ENCODE measurements at places on chromosomes 12 and 14. TPM values are rescaled to one million over a fixed set of nuclear protein-coding genes. Genes with fewer than 3 reads are reported as not detected.

DNA sequence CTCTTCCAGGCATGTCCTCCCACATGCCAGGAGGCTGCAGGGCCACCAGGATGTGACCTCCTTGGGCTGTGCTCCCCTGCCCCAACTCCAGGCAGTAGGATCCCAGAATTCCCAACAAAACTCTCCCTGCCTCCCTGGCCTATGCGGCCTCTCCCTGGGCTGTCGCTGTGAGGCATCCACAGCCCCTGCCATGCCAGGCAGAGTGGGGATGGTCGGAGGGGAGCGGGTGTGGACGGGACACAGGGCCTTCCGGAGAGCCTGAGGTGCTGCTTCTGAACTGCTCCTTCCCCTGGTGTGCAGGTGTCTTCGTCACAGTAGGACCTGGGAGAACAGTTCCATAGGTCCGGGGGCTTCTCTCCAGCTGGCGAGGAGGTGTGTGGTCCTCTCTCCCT is 18.3 kb downstream of the GPR132 start:
- DNase-seq: no peak

ANKRD9 gene
- 29.8 TPM for total RNA-seq

- DNase-seq: no peak
Observed at GRCh38 chr14:99357916-99358390, 86.0 kb upstream of the BCL11B start.

DNA sequence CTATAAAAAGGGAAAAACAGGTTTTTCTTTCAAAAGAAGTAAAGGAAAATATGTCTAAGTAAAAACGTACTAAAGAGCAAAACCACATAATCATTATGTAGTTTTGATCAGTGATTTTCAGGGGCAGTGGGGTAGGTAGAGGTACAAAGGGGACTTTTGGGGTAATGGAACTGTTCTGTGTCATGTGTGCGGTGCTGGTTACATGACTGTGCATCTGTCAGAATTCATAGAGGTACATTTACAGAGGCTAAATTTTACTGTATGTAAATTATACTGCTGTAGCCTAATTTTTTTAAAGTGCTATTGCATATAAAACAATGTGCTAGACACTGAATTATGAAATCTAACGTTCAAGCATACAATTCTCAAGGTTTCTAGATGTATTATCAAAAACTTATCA is 2.0 kb downstream of the ESR2 start:
- no peak for DNase-seq

- DNase-seq: peak; percentile 29
Observed at GRCh38 chr14:30484976-30485375, 74.0 kb upstream of the G2E3 start.

- no peak for DNase-seq
Observed at GRCh38 chr14:94088516-94088915, 7.4 kb downstream of the IFI27L1 start.

DNA sequence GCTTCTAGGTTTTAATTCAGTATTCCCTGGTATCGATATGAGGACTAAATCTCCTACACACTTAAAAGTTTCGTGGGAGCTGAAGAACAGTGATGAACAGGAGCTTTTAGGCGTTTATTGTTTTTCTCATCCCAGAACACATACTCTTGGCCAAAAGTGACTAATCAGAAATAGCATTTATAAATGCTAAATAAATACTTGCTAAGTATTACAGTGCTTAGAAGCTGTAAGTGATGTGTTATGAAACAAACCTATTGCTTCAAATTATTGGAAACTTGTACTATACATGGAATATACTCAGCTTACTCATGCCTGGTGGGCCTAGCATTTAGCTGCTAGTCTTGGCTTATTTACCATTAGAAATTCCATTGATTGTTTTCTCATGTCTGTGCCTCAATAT is 24.9 kb downstream of the FRS2 start:
- no peak for DNase-seq

- no peak for DNase-seq
Observed at GRCh38 chr14:84975241-84975902, 554.6 kb upstream of the FLRT2 start.

DNA sequence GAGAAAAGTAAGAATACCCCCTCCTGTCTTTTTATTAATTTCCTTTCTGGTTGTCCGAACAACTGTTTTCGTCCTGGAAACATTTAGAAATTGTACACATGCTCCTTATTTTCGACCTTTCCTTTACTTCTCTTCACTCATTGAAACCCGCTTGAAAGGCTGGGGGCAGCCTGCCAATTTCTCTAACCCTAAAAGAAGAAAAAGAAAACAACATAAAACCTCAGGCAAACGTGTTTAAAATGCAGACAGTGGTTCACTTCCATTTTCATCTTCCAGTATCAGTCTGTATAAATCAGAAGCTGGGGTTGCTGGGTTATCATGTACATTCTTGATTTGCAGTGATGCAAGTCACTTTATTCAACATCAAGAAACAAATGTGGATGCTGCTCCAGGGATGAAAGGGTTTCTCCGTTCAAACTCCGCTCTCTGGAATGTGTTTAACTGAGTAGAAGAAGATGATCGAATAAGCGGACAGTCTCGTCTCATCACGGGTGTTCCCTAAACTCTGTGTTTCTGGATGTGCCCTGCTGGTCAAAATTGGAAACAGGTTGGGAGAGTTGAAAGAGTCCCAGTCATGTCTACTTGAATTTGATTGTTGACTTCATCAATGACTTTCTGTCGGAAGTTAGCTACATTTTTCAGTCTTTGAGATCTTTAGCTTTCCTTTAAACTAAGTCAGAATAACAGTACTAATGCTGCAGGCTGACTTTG is 1042.2 kb downstream of the BCL11B start:
- no peak for DNase-seq

DNA sequence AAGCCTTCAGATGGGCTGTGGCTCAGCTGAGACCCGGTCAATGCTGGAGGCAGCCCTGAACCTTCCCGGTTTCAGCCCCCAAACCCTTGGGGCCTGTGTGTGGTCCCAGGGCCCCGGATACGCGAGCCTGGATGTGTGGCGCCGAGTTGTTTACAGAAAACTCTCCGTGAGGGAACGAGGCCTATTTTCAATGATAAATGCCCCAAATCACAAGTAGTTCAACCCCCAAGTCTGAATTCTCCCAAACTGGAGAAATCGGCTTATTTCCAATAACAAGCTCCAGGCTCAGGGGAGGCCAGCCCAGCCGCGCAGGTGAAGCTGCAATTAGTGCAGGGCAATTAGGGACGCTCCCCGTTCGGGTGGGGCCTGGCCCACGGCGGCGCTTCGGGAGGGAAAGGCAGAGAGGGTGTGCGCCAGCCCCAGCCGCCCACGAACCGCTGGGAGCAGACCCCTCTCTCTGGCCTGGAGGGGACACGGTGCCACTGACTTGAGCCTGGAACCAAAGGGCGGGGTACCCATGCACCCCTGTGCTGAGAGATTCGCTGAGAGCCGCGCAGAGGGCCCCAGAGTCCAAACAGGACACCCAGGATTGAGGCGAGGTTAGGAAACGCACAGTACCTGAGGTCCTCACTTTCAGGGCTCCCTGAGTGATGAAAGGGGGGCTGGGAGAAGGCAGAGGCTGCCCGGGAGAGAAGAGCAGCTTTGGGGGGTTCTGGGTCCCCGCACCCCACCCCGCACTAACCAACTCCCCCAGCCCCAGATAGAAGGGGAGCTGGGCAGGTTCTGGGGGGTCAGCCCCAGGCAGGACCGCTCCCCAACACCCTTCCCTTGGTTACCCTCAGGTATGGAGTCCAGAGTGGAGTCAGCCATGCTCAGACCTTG is 14.2 kb upstream of the ANKRD9 start:
- no peak for DNase-seq

DNA sequence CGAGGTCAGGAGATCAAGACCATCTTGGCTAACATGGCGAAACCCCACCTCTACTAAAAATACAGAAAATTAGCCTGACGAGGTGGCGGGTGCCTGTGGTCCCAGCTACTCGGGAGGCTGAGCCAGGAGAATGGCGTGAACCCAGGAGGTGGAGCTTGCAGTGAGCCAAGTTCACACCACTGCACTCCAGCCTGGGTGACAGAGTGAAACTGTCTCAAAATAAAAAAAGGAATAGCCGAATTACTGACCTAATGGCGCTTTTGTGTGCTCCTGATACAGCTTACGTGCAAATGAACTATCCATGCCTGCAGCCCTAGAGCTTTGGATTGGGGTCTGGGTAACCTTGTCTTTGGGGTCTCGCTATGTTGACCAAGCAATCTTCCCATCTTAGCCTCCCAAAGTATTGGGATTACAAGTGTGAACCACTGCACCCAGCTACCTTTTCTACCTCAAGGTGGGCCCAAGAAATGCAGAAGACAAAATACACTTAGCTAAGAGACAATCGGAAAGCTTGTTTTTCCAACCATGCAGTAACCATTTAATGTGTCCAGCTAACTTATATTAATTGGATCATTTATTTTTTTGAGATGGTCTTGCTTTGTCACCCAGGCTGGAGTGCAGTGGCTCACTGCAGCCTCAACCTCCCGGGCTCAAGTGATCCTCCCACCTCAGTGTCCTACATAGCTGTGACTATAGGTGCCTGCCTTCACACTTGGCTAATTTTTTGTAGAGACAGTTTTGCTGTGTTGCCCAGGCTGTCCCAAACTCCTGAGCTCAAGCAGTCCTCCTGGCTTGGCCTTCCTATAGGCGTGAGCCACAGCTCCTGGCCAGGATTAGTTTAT is 5.5 kb downstream of the PABPN1 start:
- no peak for DNase-seq

DNA sequence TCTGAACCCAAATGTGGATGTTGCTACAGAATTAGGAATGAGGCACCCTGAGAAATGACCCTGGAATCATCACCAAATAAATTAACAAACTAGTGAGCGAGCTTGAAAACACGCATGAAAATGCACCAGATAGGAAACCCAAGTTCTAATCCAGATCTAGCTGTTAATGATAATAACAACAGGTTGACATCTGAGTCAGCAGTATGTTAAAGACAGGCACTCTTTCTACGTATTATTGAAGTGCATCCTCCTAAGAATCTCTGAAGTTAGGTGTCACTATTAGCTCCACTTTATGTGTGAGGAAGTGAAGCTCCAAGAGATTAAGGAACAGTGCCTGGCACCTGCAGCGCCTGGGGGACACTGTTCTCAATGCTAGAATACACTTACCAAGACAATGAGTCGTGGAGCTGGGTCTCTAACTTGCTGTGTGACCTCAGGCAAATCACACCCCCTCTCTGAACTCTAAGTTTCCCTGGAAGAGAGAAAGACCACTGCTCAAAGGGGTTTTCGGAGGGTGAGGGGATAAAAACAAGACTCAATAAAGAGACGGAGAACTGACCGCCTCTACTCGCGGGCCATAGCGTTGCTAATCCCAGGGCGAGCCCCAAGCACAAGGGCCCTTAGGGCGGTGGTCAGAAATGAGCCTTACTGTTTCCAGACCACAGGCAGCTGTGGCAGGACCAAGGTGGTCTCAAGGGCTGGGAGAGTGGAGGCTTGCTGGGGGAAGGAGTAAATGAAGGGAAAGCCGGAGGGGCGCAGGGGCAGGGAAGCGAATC is 2.1 kb downstream of the SLC6A12 start:
- no peak for DNase-seq

DNA sequence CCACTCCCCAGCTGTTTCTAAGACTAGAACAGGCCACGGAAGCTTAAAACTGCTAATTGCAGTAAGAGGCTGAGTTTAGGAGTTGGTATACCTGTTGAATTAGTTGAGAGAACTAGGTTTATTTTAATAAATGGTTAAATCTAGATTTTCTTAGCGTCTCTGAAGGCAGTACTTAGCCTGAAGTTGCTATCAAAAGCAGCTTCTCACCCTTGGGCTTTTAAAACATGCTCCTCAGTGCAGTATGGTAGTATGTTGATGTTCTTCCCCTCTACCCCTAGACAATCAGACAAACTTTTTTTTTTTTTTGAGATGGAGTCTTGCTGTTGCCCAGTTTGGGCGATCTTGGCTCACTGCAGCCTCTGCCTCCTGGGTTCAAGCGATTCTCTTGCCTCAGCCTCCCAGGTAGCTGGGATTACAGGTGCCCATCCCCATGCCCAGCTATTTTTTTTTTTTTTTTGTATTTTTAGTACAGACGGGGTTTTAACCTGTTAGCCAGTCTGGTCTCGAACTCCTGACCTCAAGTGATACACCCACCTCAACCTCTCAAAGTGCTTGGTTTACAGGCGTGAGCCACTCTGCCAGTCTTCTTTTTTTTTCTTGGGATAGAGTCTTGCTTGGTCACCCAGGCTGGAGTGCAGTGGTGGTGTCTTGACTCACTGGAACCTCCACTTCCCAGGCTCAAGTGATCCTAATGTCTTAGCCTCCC is 6.8 kb downstream of the SRSF5 start:
- no peak for DNase-seq

SSPN gene
- 0.72 TPM for total RNA-seq

GRCh38 chr12:51994539-51994820 is 12.3 kb upstream of the TAMALIN start:
- DNase-seq: no peak

- no peak for DNase-seq
Observed at GRCh38 chr14:61562321-61563161, 132.8 kb upstream of the HIF1A start.

AVPR1A gene
- 0.22 TPM for total RNA-seq

GRCh38 chr12:93767524-93767863 is 90.3 kb downstream of the CRADD start:
- no peak for DNase-seq

- DNase-seq: no peak
Observed at GRCh38 chr14:100788517-100788916, 37.4 kb upstream of the MEG3 start.

APOF gene
- not detected for total RNA-seq

GRCh38 chr12:104155711-104156555 is 17.9 kb upstream of the NFYB start:
- DNase-seq: no peak

DNA sequence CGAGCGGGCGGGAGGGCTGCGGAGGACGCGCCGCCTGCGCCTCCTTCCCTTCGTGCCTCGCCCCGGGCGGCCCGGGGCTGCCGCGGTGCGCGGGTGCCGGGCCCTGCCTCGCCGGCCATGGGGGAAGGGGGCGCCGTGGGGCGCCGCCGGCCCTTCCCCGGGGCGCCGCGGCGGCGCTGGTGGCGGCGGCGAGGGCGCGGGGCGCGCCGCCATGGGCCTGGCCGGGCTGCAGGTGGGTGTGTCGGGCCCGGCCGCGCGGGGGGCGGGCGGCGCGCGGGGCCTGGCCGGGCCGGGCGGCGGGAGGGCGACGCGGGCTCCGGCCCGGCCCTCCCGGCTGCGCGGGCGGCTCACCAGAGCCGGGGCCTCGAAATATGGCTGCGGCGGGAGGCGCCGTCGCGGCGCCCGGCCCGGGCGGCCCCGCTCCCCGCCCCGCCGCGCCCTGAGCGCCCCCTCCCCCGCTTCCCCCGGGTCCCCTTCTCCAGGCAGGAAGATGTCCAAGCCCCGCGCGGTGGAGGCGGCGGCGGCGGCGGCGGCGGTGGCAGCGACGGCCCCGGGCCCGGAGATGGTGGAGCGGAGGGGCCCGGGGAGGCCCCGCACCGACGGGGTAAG is 5.1 kb downstream of the KMT5A start:
- DNase-seq: no peak

Data from H9 (cell line).